ENCODE measurements at places on chromosomes 16 and 17. TPM values are rescaled to one million over a fixed set of nuclear protein-coding genes. Genes with fewer than 3 reads are reported as not detected.

DNA sequence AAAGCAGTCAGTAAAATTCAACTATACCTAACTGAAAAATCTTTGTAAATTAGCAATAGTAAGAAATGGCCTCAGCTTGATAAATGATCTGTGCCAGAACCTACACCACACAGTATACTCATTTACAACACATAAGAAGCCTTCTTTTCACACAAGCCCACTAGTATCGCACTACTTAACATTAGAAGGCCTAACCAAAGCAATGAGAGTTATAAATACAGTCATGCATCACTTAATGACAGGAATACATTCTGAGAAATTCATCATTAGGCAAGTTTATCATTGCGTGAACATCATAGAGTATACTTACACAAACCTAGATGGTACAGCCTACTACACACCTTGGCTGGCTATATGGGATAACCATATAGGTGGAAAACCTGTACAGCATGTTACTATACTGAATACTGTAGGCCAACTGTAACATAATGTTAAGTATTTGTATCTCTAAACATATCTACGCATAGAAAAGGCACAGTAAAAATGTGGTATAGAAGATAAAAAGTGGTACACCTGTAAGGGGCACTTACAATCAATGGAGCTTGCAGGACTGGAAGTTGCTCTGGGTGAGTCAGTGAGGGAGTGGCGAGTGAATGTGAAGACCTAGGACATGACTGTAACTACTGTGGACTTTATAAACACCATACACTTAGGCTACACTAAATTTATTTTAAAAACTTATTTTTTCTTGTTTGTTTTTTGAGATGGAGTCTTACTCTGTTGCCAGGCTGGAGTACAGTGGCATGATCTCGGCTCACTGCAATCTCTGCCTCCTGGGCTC is 126.5 kb upstream of the CORO6 start:
- no peak for DNase-seq

- no peak for DNase-seq
Measured at GRCh38 chr17:78745407-78746088, 36.5 kb downstream of the CYTH1 start.

- no peak for DNase-seq
Measured at GRCh38 chr16:16149710-16150116, 73.6 kb downstream of the ABCC6 start.

GRCh38 chr17:39660397-39661385 is 4.5 kb upstream of the TCAP start:
- DNase-seq: no peak

- no peak for DNase-seq
Measured at GRCh38 chr16:1312903-1313302, 3.5 kb downstream of the UBE2I start.

DNA sequence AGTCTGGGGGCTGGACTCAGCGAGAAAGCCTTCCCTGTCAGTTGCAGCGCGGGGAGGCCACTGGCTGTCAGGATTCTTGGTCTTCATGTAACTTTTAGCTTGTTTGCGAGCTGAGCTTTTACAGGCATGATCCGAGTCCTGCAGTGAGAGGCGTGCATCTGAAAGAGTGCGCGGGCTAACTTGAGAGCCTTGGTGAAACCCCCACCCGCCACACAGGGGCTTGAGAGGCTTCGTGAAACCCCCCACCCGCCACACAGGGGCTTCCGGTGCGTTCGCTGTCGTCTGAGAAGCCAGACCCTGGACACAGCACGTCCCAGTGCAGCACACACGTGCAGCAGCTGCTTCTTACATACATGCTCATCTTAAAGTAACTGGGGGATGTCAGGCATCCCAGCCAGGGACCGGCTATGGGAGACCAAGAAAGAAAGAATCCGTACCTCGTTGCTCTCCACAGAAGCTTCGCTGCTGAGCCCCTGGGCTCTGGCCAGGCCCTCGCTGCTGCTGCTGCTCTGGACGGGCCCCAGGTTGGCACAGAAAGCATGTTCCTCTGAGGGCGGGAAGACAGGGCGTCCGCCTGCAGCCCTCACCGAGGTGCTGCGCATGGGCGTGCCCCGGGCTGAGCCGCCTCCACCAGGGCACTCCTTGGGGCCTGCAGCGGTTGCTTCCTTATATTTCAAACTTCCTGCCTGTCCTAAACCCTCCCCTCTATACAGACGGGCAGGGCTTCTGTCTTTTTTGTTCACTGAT is 7.8 kb downstream of the NUDT16L1 start:
- DNase-seq: no peak

- no peak for DNase-seq
Measured at GRCh38 chr16:72665701-72666100, 382.2 kb downstream of the ZFHX3 start.

GRCh38 chr16:84879569-84880487 is 60.0 kb downstream of the CRISPLD2 start:
- no peak for DNase-seq

GRCh38 chr17:75693500-75694481 is 26.7 kb downstream of the SAP30BP start:
- no peak for DNase-seq

- no peak for DNase-seq
Measured at GRCh38 chr17:56597495-56597990, 4.0 kb downstream of the NOG start.

DNA sequence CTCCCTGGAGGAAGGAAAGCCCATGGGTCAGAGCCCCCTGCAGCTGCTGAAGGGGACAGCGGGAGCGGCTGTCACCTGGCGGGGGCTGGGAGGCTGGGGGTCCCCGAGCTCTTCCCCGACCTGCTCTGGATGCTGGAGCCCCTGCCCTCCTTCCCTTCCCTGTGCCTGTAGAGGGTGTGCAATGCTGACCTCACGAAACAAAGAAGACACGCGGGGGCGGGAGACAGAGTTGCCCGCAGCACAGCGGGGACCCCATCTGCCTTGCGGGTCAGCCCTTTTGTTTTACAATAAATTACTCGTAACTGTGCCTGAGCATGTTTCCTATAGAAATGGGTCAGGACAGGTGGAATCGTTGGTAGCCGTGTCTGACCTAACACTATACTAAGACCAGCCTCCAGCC is 6.3 kb downstream of the SECTM1 start:
- no peak for DNase-seq

DNA sequence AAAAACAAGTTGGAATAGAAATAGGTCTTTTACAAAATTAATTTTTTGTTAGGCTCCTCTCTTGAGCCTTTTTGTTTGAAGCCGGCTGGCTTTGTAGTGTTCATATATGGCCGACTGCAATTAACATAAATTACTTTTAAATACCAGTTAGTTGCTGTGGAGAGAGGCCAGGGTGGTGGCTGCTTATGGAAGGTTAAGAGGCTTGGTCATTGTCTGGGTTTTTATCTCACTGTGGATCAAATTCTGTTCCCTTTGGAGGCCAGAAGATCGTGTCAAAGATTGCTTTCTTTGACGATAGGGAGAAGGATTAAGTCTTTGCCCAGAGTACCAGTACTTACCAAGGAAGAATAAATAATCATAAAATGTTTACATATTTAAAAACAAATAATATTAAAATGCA is 39.9 kb downstream of the MSI2 start:
- DNase-seq: no peak

DNA sequence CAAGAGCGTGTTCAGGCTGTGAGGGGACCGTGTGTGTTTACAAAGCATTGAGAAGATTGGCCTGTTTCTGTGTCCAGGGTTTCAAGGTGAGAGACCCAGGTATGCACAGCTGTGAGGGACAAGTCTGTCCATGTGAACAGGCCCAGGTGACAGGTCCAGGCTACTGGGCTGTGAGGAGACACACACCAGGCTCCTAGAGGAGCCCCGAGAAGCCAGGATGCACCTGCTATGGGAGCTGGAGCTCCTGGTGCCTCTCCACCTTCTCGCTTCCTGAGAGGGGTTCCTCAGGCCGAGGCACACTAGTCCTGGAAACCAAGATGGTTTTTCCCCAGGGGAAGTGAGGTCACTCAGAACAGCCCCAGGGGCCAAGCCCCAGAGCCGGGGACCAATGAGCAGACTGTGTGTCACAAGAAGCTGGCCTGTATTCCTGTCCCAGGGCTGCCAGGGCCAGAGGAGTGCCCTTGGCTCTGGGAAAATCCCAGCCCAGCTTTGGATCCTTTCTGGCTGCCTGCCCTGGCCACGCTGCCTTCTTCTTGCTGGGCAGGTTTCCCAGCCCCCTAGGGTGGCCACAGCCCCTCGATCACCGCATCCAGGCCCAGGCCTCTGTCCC is 153.4 kb upstream of the PLCG2 start:
- DNase-seq: peak; percentile 77

GRCh38 chr16:27325736-27326135 is 12.0 kb downstream of the IL4R start:
- DNase-seq: no peak

DNA sequence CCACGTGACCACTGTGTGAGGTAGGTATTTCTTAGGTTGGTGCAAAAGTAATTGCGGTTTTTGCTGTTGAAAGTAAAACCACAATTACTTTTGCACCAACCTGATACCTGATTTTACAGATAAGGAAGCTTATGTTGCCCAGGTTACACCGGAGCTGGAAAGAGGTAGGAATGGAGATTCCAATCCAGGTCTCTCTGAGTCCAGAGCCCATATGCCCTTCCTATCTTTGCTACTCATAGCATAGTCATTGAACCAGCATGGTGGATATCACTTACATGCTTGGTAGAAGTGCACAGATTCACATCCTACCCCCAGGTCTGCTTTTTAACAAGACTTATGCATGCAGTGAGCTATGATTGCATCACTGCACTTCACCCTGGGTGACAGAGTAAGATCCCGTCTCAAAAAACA is 61.8 kb downstream of the ARSG start:
- no peak for DNase-seq

DNA sequence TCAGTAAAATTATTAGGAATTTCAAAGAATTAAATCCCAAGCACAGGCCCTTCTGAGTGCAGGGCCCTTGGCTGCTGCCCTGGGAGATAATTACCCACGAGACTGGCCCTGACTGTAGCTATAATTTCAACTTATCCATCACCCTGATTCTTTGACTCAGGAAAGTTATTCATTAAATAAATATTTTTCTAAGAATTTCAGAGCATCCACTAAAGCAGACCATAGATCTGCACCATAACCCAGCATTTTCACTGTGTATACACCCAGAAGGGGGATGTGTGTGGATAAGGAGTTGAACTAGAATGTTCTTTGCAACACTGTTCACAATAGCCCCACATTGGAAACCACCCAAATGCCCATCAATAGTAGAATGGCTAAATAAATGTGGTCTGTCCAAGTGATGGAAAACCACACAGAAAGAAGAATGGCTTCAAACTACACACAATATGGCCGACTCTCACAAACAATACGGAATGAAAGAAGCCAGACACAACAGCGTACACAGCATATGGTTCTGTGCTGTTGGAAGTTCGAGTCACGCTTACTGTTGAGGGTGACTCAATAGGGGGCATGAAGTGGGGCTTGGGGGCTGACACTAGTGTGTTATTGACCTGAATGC is 33.9 kb upstream of the MEAK7 start:
- DNase-seq: no peak

DNA sequence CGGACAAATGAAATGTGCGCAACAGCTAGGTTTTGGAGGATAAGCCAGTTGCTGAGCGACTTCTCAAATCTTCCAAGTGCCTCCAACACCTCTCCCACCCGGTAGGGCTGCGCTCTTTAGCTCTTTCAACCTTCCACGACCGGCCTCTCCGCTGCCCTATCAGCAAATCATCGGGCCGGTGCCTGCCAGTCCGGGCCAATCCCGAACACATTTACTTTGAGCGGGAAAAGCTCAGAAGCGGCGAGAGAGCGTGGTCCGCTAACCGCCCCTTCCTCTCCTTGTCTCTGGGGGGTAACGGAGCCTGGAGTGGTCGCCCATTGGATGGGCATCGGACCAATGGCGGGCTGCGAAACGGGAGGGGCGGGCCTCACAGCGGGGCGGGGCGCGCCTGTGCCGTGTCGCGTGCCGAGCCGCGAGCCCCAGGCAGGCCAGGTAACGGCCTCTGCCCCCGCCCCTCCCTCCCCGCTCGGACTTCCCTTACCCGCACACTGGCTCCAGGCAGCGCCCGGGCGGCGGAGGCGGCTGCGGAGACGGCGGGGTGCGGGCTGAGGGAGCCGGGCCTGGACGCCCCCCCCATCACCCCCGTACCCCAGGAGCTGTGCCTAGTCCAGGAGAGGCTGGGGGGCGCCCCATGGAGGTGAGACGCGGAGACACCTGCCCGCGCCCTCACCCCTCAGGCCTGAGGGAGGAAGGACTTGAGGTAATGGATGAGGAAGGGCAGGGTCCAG is at the start of gene MEIOC:
Gene MEIOC, plus strand, starts transcription at position 486 of the 728 bp plus-strand sequence. Its CDS starts 146 bp downstream, at position 632.
- no peak for DNase-seq

DNA sequence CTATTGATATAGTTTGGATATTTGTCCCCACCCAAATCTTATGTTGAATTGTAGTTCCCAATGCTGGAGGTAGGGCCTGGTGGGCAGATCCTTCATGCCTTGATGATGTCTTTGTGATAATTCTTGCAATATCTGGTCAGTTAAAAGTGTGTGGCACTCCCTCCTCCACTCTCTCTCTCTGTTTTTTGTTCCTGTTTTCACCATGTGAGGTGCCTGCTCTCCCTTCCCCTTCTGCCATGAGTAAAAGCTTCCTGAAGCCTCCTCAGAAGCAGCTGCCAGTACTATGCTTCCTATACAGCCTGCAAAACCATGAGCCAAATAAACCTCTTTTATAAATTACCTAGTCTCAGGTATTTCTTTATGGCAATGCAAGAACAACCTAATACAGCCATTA is 47.3 kb downstream of the TOM1L2 start:
- DNase-seq: no peak

DNA sequence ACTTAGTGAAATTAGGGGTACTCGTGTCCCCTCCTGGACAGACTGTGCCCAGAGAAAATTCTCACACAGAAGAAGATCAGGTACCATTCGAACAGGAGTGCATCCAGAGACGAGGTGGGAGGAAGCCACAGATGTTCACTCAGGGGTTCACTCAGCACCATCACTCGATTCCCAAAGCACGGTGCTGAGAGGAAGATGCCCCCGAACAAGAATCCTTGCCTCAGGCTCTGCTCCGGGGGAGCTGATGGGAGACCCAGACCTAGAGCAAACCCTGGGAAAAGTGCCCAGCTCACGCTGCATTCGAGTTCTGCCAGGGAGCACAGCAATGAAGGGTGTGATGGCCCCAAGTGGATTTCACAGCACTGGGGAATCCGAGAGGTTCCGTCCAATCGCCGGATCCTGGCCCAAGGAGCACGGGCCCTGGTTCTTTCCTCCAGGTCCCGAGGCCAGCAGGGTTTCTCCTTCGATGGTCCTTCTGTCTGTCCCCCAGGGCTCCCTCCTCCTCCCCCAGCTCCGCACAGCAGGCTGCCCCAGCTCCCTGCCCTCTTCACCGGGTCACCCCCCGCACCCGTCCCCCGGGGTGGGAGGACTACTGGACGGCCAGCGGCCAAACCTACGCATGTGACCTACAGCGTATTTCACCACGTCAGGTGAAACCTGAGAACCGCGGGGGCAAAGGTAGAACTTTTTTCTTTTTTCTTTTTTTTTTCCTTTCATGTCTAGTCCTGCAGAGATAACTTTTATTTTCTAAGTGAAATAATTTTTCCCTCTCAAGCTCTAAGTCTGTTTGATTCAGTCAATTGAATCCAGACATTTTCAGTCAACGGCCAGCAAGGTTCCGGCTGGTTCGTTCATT is 10.2 kb upstream of the UBE2I start:
- DNase-seq: no peak

The METRN gene
- total RNA-seq: 134 TPM

The CACNG5 gene
- total RNA-seq: not detected

The KRTAP4-7 gene
- not detected for total RNA-seq

The APRT gene
- 189 TPM for total RNA-seq

The RNF227 gene
- 1.2 TPM for total RNA-seq

The SMYD4 gene
- total RNA-seq: 9.2 TPM

The OR1A2 gene
- total RNA-seq: not detected

The TEKT1 gene
- total RNA-seq: not detected

The KRT33A gene
- total RNA-seq: not detected

The BAIAP3 gene
- 1.1 TPM for total RNA-seq

All from glomerular endothelial cell (primary cell).